ENCODE measurements at places on chromosomes 3 and 15.
A peak's percentile ranks its signal among the peaks of the same experiment; 100 is the strongest.

GRCh38 chr15:48177766-48178647 is at the start of gene MYEF2:
TSS of gene MYEF2 (minus strand) at chr15:48178295. CDS start at chr15:48178237, 58 bp downstream.
- peak; percentile 55 for DNase-seq

DNA sequence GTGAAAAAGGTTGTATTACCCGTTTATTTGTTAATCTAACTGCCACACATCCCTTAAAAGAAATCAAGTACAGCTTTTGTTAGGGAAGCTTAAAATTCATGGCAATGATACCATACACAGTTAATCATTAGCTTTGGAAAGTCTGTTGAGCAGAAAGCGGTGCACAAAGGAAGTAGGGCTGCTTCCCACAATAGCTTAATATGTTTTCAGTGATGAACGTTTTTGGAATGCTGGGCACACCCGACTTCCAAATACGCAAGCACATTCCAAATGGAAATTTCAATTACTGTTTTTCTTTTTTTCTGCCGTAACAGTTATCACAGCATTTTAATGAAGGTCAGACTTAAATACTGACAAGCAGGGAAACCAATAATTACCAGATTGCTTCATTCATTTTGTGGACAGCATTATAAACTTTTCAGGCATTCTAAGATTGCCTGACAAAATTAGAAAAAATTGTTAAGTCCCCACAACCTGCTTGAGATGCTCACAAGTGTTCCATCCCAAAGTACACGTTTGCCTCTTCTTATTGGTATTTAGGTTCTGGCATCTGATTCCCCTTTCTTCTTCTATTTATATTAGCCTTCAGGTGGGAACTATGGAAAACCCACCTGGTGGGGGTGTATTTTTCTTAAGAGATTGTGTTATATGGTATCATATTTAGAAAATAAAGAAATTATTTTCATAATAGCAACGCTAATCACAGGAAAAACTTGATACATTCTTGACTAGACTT is 1.1 kb upstream of the ECT2 start:
- DNase-seq = no peak

GRCh38 chr15:66962522-66962921 is 102.9 kb upstream of the SMAD3 start:
- no peak for DNase-seq

DNA sequence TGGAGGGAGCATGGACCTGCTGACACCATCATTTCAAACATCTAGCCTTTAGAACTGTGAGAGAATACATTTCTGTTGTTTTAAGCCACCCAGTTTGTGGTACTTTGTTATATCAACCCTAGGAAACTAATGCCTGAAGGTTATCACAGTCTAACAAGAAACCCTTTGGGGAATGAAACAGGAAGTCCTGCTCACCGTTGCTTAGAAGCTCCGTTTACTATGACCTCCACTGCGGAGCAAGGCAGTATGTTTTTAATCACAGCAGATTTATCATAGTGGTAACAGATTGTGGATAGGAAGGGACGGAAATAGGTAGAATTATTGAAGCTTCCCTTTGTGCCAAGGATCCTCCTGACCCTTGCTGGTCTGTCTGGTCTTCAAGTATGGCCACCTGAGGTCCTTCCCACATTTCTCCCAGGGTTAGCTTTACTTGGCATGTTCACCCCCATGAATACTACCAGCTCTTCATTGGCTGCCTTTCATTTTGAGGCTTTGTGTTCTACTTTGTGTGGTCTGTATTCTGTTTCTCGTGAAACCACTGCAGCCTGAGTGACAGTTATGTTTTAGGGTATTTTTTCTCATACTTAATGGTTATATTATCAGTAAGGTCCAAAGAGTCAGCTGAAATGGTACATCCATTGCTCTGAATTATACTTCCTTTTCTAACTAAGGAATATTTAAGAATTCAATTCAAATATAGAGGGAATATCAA is 201.6 kb downstream of the CHST2 start:
- no peak for DNase-seq

DNA sequence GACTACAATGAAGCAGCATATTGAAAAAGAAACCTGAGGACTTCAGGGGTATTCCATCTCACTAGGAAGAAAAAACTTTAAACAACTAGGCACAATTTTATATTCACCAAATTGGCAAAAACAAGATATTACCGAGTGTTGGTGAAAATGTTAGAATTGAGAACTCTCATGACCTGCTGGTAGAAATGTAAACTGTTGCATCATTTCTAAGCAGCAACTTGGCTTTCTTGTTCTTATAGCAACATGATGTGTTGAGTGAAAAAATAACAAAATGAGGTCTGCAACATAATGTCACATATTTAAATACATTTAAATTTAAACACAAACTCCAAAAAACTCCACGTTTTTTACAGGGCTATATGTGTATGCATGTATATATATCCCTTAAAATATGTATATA is 59.0 kb upstream of the SPPL2A start:
- DNase-seq = no peak

GRCh38 chr3:24493746-24494617 is 668 bp downstream of the THRB start:
- DNase-seq = no peak

GRCh38 chr3:130644628-130645253 is 101.9 kb downstream of the PIK3R4 start:
- no peak for DNase-seq

DNA sequence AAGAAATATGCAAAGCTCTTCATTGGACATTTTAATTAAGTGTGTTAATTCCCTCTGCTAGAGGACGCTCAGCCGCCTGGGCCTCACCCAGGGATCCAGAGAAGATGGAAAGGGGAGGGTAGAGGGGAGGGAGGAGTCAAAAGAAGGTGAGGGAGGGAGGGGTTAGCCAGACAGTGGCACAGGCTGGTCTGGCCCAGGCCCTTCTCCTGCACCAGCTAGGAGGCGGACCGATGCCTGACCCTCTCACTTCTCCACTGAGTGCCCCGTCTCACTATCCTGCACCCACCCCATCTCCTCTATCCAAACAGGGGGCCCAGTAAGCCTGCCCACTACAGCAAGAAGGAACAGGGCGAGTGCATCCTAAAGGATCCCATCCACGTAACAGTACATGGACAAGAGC is 22.9 kb downstream of the RAB6B start:
- DNase-seq = no peak

DNA sequence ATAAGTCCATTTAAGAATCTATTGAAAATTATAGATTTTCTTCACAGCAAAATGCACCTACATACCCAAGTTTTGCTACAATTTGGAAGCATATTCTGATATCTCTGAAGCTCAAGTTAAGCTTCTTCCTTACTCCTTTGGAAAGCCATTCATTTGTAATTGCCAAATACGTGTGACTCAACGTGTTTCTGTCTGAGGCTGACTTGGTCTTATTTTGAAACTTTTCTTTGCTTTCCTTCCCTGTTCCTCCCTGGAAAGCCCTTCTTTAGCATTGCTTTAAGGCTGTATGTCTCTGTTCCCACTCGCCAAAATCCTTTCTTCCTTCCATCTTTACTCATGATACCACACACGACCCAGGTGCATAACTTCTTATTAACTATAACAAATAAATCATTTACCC is 232.0 kb downstream of the ZBBX start:
- no peak for DNase-seq

- DNase-seq = no peak
These were observed 81.1 kb downstream of the RAD18 start for GRCh38 chr3:8882171-8882593.

- DNase-seq = no peak
These were observed 62.0 kb upstream of the KLF13 start for GRCh38 chr15:31264559-31265089.

- no peak for DNase-seq
These were observed 68.9 kb downstream of the MYH15 start for GRCh38 chr3:108441518-108441917.

- DNase-seq = no peak
These were observed 460.3 kb upstream of the PROK2 start for GRCh38 chr3:72245183-72245811.

DNA sequence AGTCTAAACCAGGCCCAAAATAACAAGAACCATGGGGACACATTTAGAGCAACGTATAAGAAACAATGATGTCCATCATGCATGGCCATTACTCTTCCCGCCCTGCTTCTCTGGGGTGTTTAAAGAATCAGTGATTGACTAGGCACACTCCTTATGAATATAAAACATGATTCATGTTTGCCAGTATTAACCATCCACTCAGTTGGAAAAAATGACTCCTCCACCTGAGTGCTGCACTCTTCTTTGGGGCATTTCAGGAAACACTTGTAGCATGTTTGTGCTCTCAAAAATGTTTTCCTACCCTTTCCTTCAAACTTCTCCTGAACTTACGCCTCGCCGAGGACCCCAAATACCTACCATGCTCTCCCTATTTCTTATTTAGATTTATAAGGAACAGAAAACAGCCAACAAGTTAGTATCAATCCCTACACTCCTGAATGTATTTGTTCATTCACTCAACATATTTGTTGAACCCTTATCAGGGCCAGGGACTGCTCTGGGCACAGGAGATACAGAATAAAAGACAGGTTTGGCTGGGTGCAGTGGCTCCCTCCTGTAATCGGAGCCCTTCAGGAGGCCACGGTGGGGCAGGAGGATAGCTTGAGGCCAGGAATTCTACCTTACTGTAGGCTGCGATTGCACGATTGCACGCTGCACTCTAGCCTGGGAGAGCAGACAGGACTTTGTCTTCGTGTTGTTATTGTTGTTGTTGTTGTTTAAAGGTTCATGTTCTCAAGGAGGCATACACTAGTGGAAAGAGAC is 137.0 kb downstream of the TMCO5A start:
- DNase-seq = no peak

GRCh38 chr3:12840591-12841148 is 695 bp downstream of the RPL32 start:
- DNase-seq = no peak

DNA sequence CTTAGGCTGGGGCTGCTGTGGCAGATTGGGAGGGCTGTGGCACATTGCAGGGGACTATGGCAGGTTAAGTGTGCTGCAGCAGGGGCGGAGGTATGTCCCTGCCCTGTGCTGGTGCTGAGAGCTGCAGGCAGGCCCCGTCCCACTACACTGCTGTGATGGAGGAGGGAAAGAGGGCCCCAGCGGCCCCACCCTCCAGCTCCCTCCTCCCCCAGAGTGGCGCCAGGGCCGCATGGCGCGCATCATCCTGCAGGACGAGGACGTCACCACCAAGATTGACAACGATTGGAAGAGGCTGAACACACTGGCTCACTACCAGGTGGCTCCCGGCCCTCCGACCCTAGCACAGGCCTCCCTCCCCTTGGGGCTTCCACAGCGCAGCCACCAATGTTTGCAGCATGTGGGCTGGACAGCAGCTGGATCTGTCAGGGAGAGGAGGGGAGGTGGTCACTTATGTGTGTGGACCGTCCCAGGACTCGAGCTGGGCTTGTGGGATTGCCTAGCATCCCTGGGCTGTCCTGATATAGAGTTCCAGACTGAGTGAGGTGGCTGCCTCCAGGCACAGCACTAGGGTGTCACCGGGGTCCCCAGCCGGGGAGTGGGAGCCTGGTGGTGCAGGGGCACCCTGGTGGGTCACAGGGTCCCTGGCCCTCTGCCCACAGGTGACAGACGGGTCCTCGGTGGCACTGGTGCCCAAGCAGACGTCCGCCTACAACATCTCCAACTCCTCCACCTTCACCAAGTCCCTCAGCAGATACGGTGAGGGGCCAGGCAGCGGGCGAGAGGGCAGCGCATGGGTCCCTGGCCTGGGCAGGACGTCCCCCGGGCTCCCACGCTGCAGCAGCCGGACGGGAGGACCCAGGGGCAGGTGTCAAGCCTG is 46.1 kb downstream of the PLXNA1 start:
- DNase-seq = no peak

GRCh38 chr3:174758943-174759342 is 100.2 kb upstream of the NAALADL2 start:
- DNase-seq = no peak

DNA sequence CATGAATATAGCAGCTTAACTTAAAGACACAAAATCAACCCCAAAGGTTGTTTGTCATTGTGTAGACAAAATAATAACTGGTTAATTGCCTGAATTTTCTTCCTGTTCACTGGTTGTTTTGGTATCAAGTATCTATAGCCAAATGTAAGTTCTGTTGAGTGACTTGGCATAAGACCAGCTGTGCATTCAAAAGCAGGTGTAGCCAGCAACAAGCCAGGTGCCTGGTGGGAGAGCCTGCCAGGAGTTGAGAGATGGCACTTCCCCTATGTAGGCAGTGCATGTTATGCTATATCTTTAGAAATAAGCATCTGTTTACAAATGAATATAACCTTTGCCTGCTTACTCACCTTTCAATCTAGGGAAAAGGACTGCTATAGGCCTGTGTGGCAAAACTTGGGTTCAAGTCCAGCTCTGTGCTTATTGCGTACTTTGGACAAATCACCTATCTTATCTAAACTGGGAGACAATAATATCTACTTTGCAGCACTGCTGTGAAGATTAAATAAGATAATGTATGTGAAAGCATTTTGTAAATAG is 84.9 kb upstream of the TBL1XR1 start:
- peak; percentile 95 for DNase-seq

- DNase-seq = no peak
These were observed 98.9 kb upstream of the CHL1 start for GRCh38 chr3:97417-98258.

- DNase-seq = no peak
These were observed 82.5 kb downstream of the RFTN1 start for GRCh38 chr3:16430717-16431630.

- no peak for DNase-seq
These were observed 285.6 kb downstream of the UACA start for GRCh38 chr15:70477750-70478250.

DNA sequence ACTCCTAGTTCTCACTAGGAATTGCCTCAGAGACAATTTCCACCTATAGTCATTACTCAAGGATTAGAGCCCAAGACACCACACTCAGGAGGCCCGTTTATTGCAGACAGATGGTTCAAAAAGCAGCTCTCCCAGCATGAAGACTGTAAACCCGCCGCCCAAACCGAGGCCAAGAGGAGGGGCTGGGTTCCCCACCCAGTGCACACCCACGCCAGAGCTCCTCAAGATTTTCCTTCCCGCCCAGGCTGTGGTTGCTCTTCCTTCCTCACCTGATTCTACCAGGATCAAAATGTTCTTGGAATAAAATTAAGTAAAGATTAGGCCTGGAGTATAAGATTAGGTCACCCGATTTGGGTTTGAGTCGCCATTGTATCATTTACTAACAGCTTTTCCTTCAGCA is 364.4 kb downstream of the MECOM start:
- no peak for DNase-seq

- no peak for DNase-seq
These were observed 28.4 kb downstream of the KAT2B start for GRCh38 chr3:20068512-20069177.

- no peak for DNase-seq
These were observed 38.8 kb upstream of the BNC1 start for GRCh38 chr15:83323296-83323711.

DNA sequence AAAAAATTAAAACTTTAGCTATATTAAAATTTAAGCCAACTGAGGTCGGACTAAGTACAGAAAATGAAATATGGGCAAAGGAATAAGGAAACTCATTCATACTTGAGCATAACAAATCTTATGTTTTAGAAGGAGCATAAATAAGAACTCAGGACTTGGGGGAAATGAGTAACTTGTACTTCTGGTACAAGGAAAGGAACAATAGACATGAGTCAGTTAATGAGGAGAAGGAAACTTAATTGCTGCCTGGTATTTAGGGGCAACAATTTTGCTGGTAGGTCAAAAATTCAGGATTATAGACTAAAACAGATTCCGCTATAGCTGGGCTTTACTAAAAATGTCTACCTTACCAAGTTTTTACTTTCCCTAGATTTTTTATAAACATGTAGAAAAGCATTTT is 113.1 kb downstream of the MYO5A start:
- no peak for DNase-seq

GRCh38 chr3:99659951-99660350 is 21.6 kb downstream of the COL8A1 start:
- DNase-seq = no peak
